NCI-H774 (cell line): ENCODE measurements at places on chromosomes 2 and 18.

- no peak for DNase-seq
Observed at GRCh38 chr2:98478088-98478551, 33.5 kb downstream of the INPP4A start.

DNA sequence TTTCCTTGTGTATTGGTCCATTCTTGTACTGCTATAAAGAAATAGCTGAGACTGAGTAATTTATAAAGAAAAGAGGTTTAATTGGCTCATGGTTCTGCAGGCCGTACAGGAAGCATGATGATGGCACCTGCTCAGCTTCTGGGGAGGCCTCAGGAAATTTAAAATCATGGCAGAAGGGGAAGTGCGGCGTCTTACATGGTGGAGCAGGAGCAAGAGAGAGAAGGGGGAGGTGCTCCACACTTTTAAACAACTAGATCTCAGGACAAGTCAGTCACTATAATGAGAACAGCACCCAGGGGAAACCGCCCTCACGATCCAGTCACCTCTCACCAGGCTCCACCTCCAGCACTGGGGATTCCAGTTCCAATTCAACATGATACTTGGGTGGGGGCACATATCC lies 54.3 kb downstream of the MSH2 start:
- DNase-seq = no peak

DNA sequence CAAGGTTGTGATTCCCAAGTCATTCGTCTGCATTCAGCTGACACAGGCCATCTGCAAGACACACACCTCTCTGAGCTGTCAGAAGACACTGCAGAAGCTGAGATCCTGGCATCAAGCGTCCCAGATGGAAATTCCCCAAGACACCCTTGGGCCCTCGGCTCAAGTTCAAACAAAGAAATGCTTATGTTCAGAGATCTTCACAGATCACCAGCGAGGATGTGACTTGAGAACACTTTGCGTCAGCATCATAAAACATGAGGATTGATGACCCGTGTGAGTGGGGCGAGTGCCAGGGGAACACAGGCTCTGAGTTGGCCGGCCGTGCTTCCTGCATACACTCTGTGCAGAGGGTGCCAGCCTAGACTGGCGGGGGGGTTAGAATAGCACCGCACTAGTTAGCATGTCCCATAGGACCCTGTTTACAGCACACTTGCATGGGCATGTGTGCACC lies 36.8 kb downstream of the KCNIP3 start:
- DNase-seq = no peak

- DNase-seq = no peak
Observed at GRCh38 chr18:74331404-74331803, 15.8 kb downstream of the C18orf63 start.

DNA sequence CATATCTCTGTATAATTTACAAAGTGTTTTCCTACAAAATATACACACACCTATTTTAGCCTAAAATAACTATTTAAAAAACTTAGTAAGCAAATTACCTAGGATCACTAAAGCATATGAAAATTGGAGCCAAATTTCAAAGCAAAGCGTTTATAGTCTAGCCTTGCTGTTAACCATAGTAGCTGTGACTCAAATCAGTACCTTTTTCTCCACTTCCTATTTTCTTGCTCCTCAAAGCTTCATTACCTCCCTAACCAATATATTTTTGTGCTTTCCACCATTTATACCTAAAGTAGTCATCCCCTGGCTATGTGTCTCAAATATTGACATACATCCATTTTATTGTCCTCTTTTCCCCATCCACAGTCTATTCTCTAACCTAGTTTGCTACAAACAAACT lies 73.1 kb downstream of the ERBB4 start:
- DNase-seq = no peak

DNA sequence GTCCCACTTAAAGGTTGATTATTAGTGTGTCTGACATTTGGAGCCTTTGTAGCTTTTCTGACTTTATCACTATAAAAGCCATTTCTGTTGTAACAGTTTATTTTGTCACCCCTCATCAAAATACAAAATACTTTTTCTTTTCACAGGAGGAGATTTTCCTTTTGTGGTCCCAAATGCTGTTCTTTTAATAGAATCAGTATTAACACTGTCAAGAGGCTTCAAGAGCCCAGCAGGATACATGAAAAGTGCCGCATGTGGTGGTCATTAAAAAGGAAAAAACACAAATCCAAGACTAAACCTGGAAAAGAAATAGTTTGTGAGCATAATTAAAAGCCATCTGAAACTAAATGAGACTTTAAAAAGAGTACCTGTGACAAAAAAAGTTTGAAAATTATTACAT lies 515.7 kb downstream of the DCDC2C start:
- DNase-seq = no peak

DNA sequence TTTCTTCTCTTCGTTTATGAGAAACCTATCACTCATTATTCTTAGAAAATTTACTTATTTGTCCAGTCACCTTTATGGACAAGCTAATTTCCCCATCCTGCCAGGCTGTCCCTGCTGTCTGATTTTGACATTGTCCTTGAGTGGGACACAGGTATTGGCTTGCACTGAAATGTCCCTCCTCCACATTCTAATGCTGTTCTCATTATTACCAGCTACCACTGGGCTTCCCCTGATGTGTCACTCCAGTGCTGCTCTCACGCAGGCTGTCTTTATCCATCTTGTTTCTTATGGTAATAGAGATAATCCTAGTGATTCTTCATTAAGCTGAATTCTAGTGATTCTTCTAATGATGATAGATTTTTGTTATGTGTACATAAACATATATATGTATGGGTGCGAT lies 48.1 kb upstream of the RBMS1 start:
- DNase-seq = no peak

DNA sequence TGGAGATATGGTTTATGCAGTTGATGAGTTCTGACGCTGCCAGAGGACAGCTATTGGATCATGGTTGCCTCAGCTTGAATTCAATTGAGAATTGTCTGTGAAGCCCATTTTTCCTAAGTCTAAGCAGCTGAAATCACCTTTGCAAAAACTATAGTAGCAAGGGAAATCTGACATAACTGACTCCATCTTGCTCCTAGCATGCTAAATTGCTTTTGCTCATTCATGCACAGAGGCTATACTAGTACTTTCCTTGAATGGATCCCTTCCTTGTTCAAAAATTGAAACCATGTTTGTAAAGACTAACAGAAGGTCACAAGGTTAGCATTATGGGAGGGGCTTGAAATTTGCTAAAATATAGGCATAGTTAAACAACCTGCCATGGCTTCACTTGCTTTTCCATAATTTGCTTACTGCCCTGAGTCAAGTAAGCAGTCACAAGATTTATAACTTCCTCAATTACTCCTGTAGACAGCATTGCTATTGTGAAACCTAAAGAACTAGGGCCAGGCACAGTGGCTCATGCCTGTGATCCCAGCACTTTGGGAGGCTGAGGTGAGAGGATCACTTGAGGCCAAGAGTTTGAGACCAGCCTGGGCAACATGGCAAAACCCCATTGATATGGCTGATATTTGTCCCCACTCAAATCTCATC lies 41.2 kb downstream of the CHRNA1 start:
- DNase-seq = no peak

DNA sequence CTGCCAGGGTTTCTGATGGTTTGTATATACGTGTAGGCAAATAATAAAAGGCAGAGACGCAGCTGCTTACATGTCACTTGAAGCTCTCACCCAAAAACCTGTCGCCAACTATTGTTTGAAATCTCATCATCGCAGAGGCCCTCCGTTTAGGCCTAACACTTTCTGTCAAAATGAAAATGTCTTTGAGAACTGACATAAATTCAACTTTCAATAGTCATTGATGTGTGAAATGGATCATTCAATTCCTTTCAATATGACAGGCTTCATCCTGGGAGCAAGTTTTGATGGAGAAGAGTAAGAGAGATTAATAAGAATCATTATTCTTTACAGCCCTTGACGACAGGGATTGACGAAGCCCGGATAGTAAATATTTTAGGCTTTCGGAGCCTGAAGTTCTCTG lies 2.7 kb downstream of the ACTG2 start:
- DNase-seq = no peak

DNA sequence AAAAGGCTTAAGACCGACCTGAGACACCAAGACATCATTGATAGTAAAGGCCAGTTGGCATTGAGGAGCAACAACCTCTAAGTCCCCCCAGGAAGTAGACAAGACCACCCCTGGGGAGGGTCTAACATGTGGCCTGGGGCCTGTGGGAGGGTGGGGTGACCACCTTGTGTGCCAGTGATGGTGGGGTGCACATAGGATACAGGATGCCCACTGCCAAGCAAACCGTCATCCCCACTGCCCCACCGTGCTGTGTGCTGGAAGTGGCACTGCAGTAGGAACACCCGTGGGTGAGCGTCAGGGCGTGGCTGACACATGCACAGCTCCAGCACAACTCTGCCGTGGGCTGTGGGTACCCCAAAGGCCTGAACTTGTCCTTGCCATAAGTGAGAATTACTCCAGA lies 84.3 kb upstream of the LGALSL start:
- DNase-seq = no peak
